Neural progenitor cell (in vitro differentiated cells): ENCODE measurements at places on chromosomes 5 and 9. TPM values are rescaled to one million over a fixed set of nuclear protein-coding genes. Genes with fewer than 3 reads are reported as not detected.

DNA sequence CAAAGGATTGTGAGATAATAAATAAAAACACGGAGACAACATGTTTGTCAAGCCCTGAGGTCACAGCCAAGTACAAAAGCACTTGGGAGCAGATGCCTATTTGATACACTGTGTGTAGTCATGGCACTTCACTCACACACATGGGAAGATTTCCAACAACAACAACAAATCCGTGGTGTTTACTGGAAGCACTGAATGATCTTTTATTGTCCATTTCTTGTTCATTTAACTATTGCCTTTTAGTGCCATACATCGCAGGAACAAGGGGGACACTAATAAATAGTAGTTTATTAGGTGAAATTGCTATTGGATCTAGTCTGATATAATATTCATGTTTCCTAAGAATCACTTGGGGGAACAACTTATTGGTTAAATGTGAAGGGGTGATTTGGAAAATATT, 20.4 kb upstream of the GDNF start:
- no peaks in the 10 kb centered on the region for H3K27me3 ChIP-seq
- no peaks in the 10 kb centered on the region for H3K36me3 ChIP-seq
- no peak overlapping the region for H3K27ac ChIP-seq

GRCh38 chr9:69379270-69379982, 54.4 kb downstream of the ENTREP1 start:
- no peaks in the 10 kb centered on the region for H3K36me3 ChIP-seq
- no peak overlapping the region for H3K4me3 ChIP-seq
- H3K27ac ChIP-seq = no peak overlapping the region

PPP6C gene
- total RNA-seq = 41.7 and 61.7 TPM in 2 replicates

RLN1 gene
- total RNA-seq = 1.5 and 2.2 TPM in 2 replicates

GRCh38 chr9:99773468-99774138, 48.1 kb upstream of the NR4A3 start:
- DNase-seq = no peak
- no peak overlapping the region for H3K4me3 ChIP-seq
- H3K27me3 ChIP-seq = no peaks in the 10 kb centered on the region

GRCh38 chr5:1661311-1661710, 137.6 kb upstream of the LPCAT1 start:
- no peak for DNase-seq
- H3K4me1 ChIP-seq = no peaks in the 10 kb centered on the region
- H3K36me3 ChIP-seq = no peaks in the 10 kb centered on the region
- no peak overlapping the region for H3K4me3 ChIP-seq
- no peak overlapping the region for H3K27ac ChIP-seq
- H3K27me3 ChIP-seq = peaks cover 18% of the 10 kb centered on the region

SLC2A6 gene
- 2.3 and 8.8 TPM in 2 replicates for total RNA-seq

FCN2 gene
- total RNA-seq = not detected in 2 replicates

DNA sequence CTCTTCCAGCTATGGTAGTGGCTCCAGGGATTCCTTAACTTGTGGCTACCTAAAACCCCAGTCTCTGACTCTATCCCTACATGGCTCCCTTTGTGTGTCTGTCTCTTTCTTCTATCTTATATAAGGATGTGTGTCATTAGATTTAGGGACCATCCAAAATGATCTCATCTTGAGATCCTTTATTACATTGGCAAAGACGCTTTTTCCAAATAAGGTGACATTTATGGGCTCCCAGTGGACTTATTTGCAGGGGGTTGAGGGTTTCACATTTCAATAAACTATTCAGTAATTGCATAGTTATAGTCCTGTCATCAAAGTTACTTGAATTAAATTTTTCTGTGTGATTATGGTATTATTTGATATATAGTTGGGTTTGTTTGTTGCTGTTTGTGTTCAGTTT, 59.2 kb downstream of the NIPBL start:
- no peaks in the 10 kb centered on the region for H3K36me3 ChIP-seq
- H3K27ac ChIP-seq = no peak overlapping the region
- no peaks in the 10 kb centered on the region for H3K27me3 ChIP-seq
- no peak for DNase-seq
- H3K4me3 ChIP-seq = no peak overlapping the region
- peaks cover 17% of the 10 kb centered on the region for H3K4me1 ChIP-seq

OCLN gene
- total RNA-seq = 57.7 and 67.5 TPM in 2 replicates
